Natural killer cell (primary cell): ENCODE measurements at places on chromosomes 1 and 21. TPM values are rescaled to one million over a fixed set of nuclear protein-coding genes. Genes with fewer than 3 reads are reported as not detected.

- H3K27me3 ChIP-seq: no peaks in the 10 kb centered on the region
- H3K4me3 ChIP-seq: no peak overlapping the region
- H3K4me1 ChIP-seq: peaks cover 72% of the 10 kb centered on the region
- DNase-seq: no peak
- H3K36me3 ChIP-seq: peaks cover 3% of the 10 kb centered on the region
- H3K27ac ChIP-seq: peak overlapping the region; percentile 96
Measured at GRCh38 chr1:108643492-108644335, 17.2 kb downstream of the HENMT1 start.

- no peak for DNase-seq
- no peak overlapping the region for H3K27ac ChIP-seq
- H3K36me3 ChIP-seq: peaks cover 9% of the 10 kb centered on the region
Measured at GRCh38 chr1:201483373-201483949, 14.5 kb upstream of the PHLDA3 start.

GRCh38 chr1:61962631-61963030, 220.4 kb downstream of the PATJ start:
- DNase-seq: no peak
- no peaks in the 10 kb centered on the region for H3K36me3 ChIP-seq
- H3K27me3 ChIP-seq: no peaks in the 10 kb centered on the region
- no peaks in the 10 kb centered on the region for H3K4me1 ChIP-seq
- no peak overlapping the region for H3K4me3 ChIP-seq

GRCh38 chr1:90133133-90133532, 138.2 kb downstream of the ZNF326 start:
- H3K4me1 ChIP-seq: no peaks in the 10 kb centered on the region
- H3K27ac ChIP-seq: no peak overlapping the region
- no peak for DNase-seq
- H3K36me3 ChIP-seq: no peaks in the 10 kb centered on the region
- H3K27me3 ChIP-seq: peaks cover 3% of the 10 kb centered on the region

DNA sequence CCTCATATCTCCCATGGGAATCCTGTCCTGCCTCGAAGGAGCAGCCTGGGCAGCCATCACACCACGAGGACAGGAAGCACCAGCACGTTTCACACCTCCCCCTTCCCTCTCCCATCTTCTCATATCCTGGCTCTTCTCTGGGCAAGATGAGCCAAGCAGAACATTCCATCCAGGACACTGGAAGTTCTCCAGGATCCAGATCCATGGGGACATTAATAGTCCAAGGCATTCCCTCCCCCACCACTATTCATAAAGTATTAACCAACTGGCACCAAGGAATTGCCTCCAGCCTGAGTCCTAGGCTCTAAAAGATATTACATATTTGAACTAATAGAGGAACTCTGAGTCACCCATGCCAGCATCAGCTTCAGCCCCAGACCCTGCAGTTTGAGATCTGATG, 8.7 kb downstream of the SLAMF8 start:
- H3K27me3 ChIP-seq: no peaks in the 10 kb centered on the region
- H3K36me3 ChIP-seq: no peaks in the 10 kb centered on the region
- H3K27ac ChIP-seq: no peak overlapping the region

DNA sequence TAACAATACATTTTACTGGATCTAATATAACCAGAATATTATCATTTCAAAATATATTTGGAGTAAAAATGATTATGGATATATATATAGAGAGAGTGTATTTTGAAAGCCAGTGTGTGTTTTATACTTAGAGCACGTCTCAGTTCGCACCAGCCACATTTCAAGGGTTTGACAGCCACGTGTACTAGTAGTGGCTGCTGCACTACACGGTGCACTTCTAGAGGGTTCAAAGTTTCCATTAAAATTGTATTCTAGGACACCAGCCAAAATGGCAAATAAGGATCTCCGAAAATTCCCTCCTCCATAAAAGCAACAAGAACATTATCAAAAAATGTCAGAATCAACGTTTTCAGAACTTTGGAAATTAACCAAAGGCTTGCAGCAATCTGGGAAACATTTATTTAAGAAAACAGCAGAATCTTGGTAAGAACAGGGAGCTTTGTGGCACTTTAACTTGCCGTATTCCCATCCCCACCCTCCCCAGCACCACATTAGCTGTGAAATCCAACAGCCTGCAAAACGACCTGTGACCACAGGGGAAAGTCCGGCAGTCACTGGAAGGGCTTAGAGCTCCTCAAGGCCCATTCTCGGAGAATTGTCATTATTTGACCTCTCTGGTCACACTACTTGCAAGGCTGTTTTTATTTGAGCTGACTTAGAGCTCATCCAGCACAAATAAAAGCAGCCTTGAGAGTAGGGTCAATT, 33.5 kb upstream of the MRPS6 start:
- H3K27me3 ChIP-seq: no peaks in the 10 kb centered on the region
- no peak overlapping the region for H3K27ac ChIP-seq
- H3K4me1 ChIP-seq: no peaks in the 10 kb centered on the region
- DNase-seq: no peak
- no peaks in the 10 kb centered on the region for H3K36me3 ChIP-seq

- no peak for DNase-seq
- H3K27ac ChIP-seq: no peak overlapping the region
- peaks cover 6% of the 10 kb centered on the region for H3K27me3 ChIP-seq
Measured at GRCh38 chr1:3657578-3658230, 5.4 kb downstream of the TP73 start.

DNA sequence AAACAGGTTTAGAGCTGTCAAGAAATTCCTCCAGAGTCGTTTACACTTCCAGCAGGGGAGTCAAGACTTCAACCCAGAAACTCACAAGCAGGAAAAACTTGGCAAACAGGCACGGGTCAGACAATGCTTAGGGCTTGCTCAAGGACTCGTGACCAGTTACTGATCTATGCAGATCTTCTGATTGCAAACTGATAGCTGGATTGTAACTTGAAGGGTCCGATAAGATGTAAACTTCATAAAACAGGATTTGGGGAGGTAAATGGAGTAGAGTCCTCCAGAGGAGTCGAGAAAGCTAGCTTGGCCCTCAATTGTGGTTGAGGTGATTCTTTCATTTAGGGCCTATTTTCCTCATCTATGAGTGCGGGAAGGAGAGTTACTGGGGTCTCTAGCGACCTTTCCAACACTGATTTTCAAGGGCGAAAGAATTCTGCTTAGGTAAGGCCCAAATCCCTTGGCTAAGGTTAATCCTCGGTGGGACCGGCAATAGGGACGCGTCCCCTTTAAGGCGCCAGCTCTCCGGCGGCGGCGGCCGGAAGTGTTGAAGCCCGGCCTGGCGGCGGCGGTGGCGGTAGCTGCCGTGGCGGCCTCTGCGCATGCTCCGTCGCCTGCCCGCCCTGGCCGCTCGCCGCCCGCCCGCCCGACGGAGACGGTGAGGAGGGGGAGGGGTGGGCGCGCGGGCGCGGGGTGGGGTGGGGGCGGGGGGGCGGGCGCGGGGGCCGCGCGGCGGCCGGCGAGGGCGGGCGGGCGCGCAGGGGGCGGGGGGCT, at the start of gene GMEB1:
GMEB1 (plus strand) TSS at position 594 of the 765 bp plus-strand sequence. CDS start 14,829 bp downstream, outside the sequence.
- peak within 1 kb of the TSS; percentile 97 for H3K27ac ChIP-seq
- H3K27me3 ChIP-seq: no peaks in the 10 kb centered on the region
- peaks cover 22% of the 10 kb centered on the region for H3K4me1 ChIP-seq
- H3K4me3 ChIP-seq: peak within 1 kb of the TSS; percentile 94
- H3K36me3 ChIP-seq: no peaks in the 10 kb centered on the region

GRCh38 chr1:10429868-10430215, 391 bp upstream of the CENPS start:
- H3K36me3 ChIP-seq: no peaks in the 10 kb centered on the region
- no peaks in the 10 kb centered on the region for H3K27me3 ChIP-seq

DNA sequence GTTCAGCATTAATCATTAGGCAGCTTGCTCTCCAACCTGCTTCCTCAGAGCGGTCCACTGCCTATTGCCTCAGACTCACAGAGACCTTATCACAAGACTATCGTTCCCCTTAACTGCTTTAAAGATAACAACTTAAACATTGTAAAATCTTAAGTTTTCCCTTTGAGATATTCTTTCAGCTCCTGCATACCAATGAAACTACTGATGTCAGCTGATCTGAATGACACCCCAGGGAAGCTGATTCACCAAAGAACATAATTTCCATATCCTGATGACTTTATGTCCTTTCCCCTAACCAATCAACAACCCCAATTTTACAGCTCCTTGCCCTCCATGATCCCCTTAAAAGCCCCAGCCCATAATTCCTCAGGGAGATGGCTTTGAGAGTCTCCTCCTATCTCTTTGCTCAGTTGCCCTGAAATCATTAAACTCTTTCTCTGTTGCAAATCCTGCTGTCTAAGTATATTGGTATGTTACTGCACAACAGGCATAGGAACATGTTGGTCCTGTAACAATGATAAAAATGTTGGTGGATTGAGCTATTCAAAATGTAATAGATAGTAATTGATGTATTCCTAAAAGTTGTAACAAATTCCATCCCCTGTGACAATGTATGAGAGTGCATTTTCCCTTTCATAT, 621.4 kb upstream of the RGS18 start:
- H3K27ac ChIP-seq: no peak overlapping the region
- no peaks in the 10 kb centered on the region for H3K36me3 ChIP-seq
- no peaks in the 10 kb centered on the region for H3K4me1 ChIP-seq
- no peak overlapping the region for H3K4me3 ChIP-seq

- DNase-seq: no peak
- H3K27ac ChIP-seq: no peak overlapping the region
- no peaks in the 10 kb centered on the region for H3K36me3 ChIP-seq
- H3K4me1 ChIP-seq: peaks cover 8% of the 10 kb centered on the region
Measured at GRCh38 chr1:229230140-229230892, 40.6 kb upstream of the RAB4A start.

DNA sequence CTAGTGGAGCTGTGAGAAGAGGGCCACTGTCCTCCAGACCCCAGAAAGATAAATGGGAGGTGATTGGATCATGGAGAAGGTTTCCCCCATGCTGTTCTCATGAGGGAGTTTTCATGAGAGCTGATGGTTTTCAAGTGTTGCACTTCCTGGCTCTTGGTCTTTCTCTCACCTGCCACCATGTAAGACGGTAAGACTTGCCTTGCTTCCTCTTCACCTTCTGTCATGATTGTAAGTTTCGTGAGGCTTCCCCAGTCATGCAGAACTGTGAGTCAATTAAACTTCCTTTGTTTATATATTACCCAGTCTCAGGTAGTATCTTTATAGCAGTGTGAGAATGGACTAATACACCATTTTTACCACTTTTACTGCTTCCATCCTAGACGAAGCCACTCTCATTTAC, 27.6 kb downstream of the GPR88 start:
- no peak for DNase-seq
- no peak overlapping the region for H3K4me3 ChIP-seq
- H3K4me1 ChIP-seq: no peaks in the 10 kb centered on the region
- H3K27me3 ChIP-seq: no peaks in the 10 kb centered on the region

- peaks cover 7% of the 10 kb centered on the region for H3K4me1 ChIP-seq
- no peaks in the 10 kb centered on the region for H3K27me3 ChIP-seq
- no peak for DNase-seq
- H3K36me3 ChIP-seq: no peaks in the 10 kb centered on the region
- no peak overlapping the region for H3K27ac ChIP-seq
- no peak overlapping the region for H3K4me3 ChIP-seq
Measured at GRCh38 chr1:116824631-116825206, 70.5 kb downstream of the CD2 start.

GRCh38 chr1:189301235-189301634, 1176.4 kb downstream of the BRINP3 start:
- H3K36me3 ChIP-seq: no peaks in the 10 kb centered on the region
- H3K4me1 ChIP-seq: no peaks in the 10 kb centered on the region
- H3K4me3 ChIP-seq: no peak overlapping the region
- no peaks in the 10 kb centered on the region for H3K27me3 ChIP-seq
- no peak for DNase-seq
- H3K27ac ChIP-seq: no peak overlapping the region

- no peak for DNase-seq
- no peaks in the 10 kb centered on the region for H3K27me3 ChIP-seq
- H3K4me1 ChIP-seq: no peaks in the 10 kb centered on the region
- no peak overlapping the region for H3K4me3 ChIP-seq
- no peak overlapping the region for H3K27ac ChIP-seq
Measured at GRCh38 chr1:212138457-212138856, 102.9 kb downstream of the DTL start.

- no peak overlapping the region for H3K4me3 ChIP-seq
- no peaks in the 10 kb centered on the region for H3K36me3 ChIP-seq
- H3K27ac ChIP-seq: no peak overlapping the region
- no peaks in the 10 kb centered on the region for H3K27me3 ChIP-seq
- no peaks in the 10 kb centered on the region for H3K4me1 ChIP-seq
Measured at GRCh38 chr1:230327892-230328284, 98.2 kb downstream of the PGBD5 start.

- no peak overlapping the region for H3K4me3 ChIP-seq
- no peaks in the 10 kb centered on the region for H3K36me3 ChIP-seq
- no peak for DNase-seq
- no peak overlapping the region for H3K27ac ChIP-seq
Measured at GRCh38 chr1:242811092-242811840, 286.8 kb upstream of the PLD5 start.

DNA sequence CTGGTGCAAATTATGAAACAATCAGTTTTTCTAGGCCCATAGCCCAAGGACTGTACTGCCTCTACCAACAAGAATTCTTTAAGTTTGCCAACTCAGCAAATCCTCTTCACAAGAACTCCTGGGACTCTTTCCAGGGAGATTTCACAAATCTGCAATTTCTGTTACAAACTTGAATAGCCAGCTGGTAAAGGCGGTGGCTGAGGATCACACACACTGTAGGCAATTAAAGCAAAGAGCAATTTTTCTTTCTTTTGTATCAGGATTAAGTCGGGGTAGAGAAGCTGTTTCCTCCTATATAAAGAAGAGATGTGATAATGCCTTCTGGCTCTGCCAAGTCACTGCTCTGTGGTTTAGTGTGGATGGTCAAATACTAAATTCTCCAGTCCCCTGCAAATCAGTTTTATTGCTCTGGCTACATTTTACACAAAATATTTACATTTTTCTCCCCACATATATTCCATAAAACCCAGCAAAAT, 1.7 kb downstream of the ALDH9A1 start:
- no peak for DNase-seq
- H3K36me3 ChIP-seq: no peaks in the 10 kb centered on the region
- H3K4me3 ChIP-seq: no peak overlapping the region
- no peak overlapping the region for H3K27ac ChIP-seq

GRCh38 chr1:185834371-185834905, 100.2 kb downstream of the HMCN1 start:
- no peaks in the 10 kb centered on the region for H3K27me3 ChIP-seq
- no peak overlapping the region for H3K4me3 ChIP-seq
- H3K36me3 ChIP-seq: no peaks in the 10 kb centered on the region
- DNase-seq: no peak

DNA sequence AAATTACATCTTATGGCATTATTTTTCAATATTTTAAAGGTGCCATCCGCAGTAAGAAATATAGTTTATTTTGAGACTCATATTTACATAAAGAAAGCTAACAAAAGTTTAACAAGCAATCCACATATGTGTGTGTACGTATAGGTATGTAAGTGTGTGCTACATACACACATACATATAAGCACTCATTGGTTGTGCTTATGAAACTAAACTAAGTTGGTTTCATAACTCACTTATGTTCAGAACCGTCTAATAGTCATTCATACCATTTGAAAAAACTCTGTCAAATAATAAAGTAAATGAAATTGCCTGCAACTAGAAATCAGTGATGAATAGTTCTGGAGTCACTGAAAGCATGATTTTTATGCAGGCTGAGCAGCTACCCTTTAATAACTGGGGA, 14.1 kb downstream of the TATDN3 start:
- no peak for DNase-seq
- H3K27me3 ChIP-seq: no peaks in the 10 kb centered on the region
- H3K36me3 ChIP-seq: peaks cover 33% of the 10 kb centered on the region
- no peak overlapping the region for H3K4me3 ChIP-seq

Gene OR2AK2
- 0.88 TPM for total RNA-seq

Gene GPR52
- 14.1 TPM for total RNA-seq

Gene RAB7B
- total RNA-seq: 0.19 TPM

Gene SLC2A5
- total RNA-seq: not detected

Gene PFKFB2
- 7.4 TPM for total RNA-seq

Gene RGL1
- total RNA-seq: 0.40 TPM

Gene TSACC
- not detected for total RNA-seq

Gene DMRTA2
- not detected for total RNA-seq
